ENCODE measurements at places on chromosomes 5 and 9.
A peak's percentile ranks its signal among the peaks of the same experiment; 100 is the strongest.

DNA sequence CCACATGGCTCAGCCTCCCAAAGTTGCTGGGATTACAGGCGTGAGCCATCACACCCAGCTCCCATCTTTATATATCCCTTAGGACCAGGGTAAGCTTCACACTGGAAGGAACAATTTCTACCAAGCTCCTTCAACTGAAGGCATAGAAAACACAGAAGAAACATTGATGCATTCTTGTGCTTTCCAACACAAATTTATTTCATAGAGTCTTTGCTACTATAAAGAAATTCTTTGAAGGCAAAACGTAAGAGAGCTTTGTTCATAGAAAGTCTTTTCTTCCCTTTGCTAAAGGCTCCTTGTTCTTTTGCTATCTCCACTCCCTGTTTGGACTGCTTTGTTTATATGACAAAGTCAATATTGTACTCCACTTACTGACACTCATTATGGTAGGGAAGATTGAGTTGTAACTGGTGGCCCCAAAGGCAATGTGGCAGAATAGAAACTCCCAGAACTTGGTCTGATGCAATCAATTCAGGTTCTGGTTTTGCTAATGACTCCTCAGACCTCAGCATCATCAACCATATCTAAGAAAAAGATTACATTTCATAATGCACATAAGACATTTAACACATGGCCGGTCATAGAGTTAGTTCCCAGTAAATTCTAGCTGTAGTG, 97.4 kb upstream of the CLINT1 start:
- no peak for DNase-seq

GRCh38 chr9:85960688-85961093, 19.7 kb downstream of the NAA35 start:
- DNase-seq, result no peak

GRCh38 chr9:109017493-109017892, 4.2 kb upstream of the CTNNAL1 start:
- no peak for DNase-seq

DNA sequence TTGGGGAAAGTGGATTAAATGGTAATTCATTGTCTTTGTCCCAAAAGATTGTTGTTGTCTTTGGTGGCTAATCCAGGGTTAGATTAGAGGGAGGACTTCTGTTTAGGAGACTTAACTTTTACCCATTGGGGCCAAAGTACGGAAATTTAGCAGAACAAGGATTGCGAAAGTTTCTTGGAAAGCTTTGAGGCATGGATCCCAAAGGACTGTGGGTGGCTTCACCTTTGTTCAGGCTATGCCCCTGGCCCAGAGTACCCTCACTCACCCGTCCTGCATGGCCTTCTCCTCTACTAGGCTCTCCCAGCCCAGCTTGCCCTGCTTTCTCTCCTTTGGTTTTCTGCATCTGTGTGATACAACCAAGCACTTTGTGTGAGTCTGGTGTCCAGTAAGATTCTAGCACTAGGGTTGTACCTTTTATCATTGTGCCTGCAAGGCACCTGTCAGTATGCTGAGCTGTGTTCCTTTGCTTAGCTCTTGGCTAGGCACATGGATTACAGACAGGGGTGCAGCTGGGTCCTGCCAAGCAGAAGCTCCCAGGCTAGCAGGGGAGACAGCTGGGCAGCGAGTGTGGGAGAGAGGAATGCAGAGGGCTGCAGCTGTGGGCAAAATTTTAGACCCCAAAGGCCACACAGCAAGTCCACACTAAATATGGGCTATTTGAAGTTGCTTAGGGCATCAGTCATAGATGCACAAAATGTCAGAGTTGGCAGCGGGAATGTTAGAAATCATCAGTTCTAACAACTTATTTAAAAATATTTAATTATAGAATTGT, 3.2 kb downstream of the PPARGC1B start:
- DNase-seq, result no peak

DNA sequence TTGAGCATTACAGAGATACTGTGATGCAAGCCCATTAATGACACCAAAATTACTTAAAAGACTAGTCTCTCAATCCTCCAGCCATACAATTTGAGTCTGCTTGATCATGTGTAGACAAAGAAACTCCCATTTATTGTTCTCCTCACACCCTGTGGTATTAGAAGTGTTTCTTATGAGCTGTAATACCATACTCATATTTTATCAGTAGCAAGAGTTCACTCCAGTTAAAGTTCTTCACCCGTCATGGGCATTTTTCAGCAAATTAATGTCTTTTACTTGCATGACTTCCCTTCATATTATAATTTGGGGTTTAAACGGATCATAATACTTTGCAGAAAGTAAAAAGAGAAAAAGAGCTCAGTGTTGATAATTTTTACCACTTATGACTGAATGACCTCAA, 242.9 kb downstream of the BNC2 start:
- DNase-seq, result no peak

- DNase-seq, result no peak
Observed at GRCh38 chr9:93653760-93654159, 77.4 kb downstream of the PHF2 start.

GRCh38 chr5:53029608-53030007, 40.5 kb downstream of the ITGA2 start:
- no peak for DNase-seq

GRCh38 chr9:14231196-14231990, 82.5 kb downstream of the NFIB start:
- DNase-seq, result no peak

- no peak for DNase-seq
Observed at GRCh38 chr5:129804705-129805104, 56.8 kb downstream of the MINAR2 start.

DNA sequence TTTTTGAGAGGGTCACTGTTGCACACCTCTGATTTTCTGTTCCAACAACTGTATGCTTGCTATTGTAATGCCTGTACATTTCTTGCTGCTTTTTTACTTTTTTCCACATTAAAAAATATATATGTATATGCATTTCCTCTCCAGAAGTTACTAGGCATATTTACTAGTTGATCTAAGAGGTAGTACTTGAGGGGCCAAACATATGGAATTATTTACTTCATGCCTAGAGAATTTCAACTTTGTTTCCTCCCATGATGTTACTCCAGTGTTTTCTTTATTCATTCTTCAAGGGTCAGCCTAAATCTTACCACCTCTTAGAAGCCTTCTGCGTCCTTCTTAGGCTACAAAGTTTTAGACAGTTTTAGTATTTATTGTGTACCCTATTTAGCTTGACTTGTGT, 122.7 kb downstream of the NMUR2 start:
- no peak for DNase-seq

GRCh38 chr5:56202483-56202882, 30.6 kb downstream of the ANKRD55 start:
- DNase-seq, result no peak

DNA sequence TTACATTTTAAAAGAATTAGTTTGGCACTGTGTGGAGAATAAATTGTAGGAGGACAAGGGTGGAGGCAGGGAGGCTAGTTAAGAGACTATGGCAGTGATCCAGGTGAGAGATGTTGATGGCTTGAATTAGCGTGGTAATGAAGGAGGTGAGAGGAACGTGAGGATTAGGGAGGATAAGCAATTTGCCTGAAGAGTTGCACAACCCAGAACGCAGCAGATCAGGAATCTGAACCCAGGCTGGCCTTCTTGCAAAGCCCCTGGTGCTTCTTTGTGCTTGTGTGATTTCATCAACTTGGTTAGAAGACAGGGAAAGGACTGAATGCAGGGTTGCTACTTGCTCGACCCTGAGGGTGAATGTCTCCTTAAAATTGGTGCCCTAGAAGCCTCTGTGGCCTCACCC, 6.9 kb upstream of the SCAMP1 start:
- DNase-seq, result no peak

GRCh38 chr9:115879451-115879850, 274.1 kb upstream of the PAPPA start:
- no peak for DNase-seq

DNA sequence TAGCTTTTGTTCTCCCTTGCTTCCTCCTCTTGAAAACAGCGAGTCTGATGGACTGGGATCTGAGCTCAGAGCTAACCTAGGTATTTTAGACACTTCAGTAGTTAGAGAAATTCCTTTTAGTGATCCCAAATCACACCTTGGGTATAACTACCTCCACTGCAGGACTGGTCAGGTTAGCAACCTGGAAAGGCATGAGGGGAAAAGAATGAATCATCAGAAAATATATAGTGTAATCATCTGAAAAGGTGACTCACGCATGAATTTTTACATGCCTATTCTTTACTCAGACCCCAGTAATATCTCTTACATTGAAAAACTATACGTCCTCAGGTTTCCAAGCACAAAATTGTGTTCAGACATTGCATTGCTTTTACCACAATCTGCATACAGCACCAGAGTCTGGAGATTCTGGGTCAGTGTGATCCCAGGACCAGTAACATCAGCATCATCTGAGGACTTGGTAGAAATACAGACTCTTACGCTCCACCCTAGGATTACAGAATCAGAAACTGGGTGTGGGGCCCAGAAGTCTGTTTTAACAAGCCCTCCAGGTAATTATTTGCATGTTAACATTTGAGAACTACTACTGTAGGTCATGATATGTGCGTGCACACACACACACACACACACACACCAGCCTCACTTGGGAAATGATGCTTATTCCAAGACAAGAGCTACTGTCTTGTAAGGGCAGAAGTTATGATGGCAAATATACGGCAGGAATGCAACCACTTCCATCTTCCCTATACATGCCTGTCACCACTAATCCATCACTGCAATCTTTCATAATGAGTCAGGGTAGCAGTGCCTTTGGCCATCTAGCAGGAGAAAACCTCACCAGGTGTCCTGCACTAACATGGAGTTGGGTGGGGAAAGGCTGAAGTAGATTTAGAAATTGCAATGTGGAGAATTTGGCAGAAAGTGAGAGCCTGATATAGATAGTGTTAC, 271.6 kb upstream of the MAP3K1 start:
- DNase-seq, result peak; percentile 54

- no peak for DNase-seq
Observed at GRCh38 chr5:32421075-32421474, 23.5 kb downstream of the ZFR start.

GRCh38 chr5:543755-544674, 19.8 kb upstream of the SLC9A3 start:
- DNase-seq, result no peak

GRCh38 chr9:131589124-131589711, 43.9 kb downstream of the PRRT1B start:
- no peak for DNase-seq

GRCh38 chr5:159061834-159062474, 37.8 kb downstream of the EBF1 start:
- DNase-seq, result no peak

DNA sequence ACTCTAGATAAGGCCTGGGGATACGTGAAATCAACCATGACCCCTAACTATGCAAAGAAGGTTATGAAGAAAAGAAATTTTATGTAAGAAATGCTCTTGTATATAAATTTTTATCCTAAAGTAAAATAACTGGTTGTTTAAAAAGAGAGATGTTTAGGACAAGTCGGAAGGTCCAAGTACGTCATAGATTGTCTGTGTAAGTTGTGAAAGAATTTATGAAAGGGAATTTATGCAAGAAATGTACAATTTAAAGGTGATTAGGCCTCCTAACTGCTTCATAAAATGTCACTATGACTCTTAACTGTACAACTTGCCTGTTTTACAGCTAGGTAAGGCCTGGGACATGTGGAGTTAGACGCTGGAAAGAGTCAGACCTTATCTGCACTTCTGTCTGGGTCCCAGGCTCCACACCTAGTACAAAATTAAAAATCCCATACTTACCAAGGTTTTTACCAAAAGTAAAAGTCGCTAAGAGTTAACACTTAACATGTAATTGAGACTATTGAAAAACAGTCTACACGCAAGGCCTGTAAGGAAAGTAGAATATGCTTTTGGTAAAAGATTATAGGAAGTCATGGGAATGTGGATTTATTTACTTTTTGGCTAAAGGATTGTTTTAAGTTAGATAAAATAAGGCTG, 77.4 kb downstream of the KIAA0825 start:
- DNase-seq, result no peak

DNA sequence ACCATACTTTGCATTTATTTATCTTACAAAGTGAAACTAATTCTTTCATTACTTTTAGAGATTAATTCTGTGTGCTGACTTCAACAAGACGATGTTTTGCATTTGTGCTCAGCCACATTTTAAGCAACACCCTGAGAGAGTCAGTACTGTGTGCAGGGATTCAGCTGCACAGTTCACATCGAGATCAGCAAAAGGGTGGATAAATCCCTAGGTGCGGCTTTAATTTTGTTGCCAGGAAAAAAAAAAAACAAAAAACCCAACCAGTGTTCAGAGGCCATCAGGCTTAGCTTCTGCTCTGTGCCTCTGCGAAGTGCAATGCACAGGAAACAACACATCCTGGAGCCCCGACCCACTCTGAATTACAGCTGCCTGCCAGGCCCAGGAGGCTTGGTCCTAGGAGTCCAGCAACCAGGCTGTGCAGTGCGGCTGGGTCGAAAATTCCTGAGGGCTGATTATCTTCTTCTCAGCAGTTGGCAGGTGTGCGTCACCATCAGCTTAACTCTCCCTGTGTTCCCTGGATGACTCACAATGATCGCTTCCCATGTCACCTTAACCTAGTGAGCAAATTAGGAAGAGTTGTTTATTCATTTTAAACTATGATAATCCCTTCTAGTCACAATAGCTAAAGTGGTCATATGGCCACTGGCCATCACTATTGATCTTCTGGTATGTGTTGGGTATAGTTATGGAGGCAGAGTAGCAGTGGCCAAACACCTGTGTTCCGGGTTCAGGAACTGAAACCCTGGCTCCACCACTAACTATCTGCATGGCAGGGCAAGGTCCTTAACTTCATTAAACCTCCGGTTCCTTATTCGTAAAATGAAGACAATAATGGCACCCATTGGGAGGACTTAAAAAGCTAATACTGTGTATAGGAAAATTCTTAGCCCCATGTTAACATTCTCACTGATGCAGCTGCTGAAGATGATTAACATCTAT, 31.2 kb upstream of the NDUFB6 start:
- peak; percentile 75 for DNase-seq

GRCh38 chr5:126454535-126454934, 31.3 kb downstream of the GRAMD2B start:
- no peak for DNase-seq

GRCh38 chr9:3962971-3963642, 336.8 kb downstream of the GLIS3 start:
- peak; percentile 49 for DNase-seq

DNA sequence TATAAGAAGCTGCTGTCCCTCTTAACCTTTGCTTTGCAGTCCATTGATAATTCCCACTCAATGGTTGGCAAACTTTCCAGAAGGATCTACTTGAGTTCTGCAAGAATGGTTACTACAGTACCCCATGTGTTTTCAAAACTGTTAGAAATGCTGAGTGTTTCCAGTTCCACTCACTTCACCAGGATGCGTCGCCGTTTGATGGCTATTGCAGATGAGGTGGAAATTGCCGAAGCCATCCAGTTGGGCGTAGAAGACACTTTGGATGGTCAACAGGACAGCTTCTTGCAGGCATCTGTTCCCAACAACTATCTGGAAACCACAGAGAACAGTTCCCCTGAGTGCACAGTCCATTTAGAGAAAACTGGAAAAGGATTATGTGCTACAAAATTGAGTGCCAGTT, 27.8 kb upstream of the SETD9 start:
- DNase-seq, result no peak
